ENCODE measurements at places on chromosomes 5 and 9.

DNA sequence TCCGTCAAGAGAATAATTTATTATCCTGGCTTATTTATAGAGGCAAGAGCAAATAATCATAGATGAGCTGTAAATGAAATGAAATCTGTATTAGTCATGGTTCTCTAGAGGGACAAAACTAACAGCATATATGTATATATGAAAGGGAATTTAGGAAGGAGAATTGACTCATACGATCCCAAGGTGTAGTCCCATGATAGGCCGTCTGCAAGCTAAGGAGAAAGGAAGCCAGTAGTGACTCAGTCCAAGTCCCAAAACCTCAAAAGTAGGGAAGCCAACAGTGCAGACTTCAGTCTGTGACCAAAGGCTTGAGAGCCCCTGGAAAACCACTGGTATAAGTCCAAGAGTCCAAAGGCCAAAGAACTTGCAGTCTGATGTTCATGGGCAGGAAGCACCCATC, 515.9 kb upstream of the CYLC2 start:
- DNase-seq = no peak

DNA sequence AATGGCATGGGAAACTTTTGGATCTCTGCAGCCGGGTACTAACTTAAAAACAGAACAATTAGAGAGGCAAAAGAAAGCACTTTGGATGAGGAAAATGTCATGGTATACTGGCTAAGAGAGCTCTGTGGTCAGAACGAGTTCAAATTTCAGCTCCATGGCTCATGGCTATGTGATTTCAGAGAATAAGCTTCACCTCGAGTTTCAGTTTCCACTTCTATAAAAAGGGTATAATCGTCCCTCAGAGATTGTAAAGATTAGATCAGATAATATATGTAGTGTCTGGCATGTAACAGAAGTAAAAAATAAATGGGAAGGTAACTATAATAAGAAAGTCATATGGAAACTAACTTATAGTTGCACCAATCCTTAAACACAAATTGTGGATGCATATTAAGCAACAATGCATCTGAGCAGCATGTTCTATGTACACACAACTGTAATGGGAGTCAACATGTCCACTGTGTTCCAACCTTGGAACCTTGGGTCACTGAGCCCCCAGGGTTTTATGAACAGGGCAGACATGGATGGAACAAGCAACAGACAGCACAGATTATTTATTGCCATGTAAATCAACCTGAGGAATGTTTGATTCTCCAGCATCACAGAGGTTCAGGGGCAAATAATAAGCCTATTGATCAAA, 145.4 kb downstream of the MAPKAP1 start:
- DNase-seq = no peak

- DNase-seq = no peak
These were observed 79.2 kb downstream of the MEGF10 start for GRCh38 chr5:127369796-127370195.

- no peak for DNase-seq
These were observed 24.4 kb downstream of the WHRN start for GRCh38 chr9:114480746-114481435.

- DNase-seq = no peak
These were observed 129.5 kb downstream of the RNF180 start for GRCh38 chr5:64295101-64295500.

DNA sequence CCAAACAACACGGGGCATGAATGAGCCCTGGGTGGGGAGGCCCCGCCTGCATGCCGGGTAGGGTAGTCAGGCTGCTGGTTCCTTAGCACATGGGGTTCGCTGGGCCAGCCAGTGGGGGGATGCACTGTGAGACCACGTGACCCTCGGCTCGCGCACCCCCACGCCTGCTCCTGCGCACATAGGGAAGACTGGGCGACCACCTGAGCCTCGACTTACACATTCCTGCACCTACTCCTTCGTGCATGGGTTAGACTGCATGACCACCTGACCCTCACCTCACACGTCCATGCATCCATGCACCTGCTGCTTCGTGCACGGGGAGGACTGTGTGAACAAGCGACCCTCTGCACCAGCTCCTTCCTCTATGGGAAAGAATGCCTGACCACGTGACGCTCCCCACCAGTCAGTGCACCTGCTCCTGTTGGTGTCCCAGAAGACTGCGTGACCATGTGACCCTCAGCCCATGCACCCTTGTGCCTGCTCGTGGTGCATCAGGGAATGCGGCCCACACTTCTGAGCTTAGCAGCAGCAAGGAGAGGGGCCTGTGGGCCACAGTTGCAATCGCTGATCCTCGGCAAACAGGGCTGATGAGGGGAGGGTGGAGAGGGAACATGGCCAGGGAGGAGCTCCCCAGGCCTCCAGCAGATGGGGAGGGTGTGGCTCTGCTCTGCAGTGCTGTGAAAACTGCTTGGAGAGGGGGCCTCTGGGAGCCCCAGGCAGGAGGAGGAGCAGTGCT, 18.1 kb downstream of the LPCAT1 start:
- no peak for DNase-seq

DNA sequence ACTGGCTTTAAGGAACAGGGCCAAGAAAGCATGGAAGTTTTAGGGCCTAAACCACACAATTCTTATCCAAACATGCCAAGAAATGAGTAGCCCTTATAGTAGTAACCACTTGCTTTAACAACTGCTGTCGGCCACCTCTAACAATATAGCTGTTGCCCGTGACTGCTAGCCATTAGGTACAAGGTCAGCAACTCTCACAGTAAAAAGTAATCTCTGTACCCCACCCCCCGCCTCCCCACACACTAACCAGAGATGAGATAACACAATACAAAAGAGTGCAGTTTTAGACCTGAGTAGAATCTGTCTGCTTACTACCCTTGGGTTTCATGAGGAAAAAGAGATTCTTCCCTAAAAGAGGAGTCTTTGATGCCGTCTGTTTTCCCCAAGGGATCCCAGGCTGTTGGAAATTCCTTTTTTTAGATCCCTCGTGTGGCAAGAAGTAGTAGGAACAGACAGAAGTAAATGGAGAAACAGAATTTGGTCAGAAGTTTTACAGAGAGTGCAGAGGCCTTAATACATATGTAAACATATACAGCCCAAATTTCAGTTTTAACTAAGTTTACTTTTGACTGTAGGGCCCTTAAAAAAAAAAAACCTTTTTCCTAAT, 94.3 kb downstream of the WDR41 start:
- DNase-seq = no peak

DNA sequence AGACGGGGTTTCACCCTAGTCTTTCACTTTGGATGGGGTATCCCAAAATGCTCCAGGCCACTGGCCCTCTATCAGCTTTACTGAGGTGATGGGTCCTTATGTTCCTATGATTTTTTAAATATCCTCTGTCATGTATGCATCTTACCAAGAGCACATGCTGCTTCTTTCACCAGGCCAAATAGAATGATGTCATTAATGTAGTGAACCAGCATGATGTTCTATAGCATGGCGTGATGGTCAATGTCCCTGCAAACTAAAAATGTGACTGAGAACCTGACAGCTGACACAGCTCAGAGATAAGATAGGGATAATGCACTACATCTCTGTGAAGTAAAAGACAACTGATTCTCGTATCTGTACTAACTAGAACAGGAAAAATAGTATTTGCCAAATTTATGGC, 103.6 kb downstream of the SLC1A3 start:
- no peak for DNase-seq

GRCh38 chr5:78549043-78549442, 99.5 kb downstream of the LHFPL2 start:
- DNase-seq = no peak

- no peak for DNase-seq
These were observed 38.1 kb downstream of the ADAMTS2 start for GRCh38 chr5:179307013-179307800.

DNA sequence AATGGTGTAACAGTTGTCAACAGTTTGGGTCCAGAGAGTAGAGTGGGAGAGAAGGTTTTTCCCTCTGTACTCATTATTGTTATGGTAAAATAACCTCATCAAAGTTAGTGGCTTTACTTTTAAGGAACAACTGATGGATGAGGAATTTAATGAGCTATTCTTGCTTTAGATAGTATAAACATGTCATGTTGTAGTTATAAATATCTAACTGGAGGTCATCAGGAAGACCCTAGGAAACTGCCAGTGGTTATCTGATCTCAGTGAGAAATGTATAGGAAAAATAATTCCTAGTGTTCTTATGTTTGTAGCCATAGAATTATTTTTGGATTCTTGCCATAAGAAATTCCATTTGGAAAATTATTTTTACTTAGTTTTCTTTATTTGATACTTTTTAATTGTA, 4.1 kb downstream of the ERCC6L2 start:
- no peak for DNase-seq

- DNase-seq = no peak
These were observed 317.9 kb upstream of the ITGA1 start for GRCh38 chr5:52469835-52470234.

GRCh38 chr5:140868721-140869554, at the start of gene PCDHA11:
TSS of gene PCDHA11 (plus strand) at chr5:140868957. CDS start at chr5:140869104, 147 bp downstream.
- DNase-seq = no peak

GRCh38 chr5:151808451-151809169, 36.9 kb downstream of the G3BP1 start:
- no peak for DNase-seq

GRCh38 chr5:37665272-37665671, 174.6 kb downstream of the GDNF start:
- DNase-seq = no peak

DNA sequence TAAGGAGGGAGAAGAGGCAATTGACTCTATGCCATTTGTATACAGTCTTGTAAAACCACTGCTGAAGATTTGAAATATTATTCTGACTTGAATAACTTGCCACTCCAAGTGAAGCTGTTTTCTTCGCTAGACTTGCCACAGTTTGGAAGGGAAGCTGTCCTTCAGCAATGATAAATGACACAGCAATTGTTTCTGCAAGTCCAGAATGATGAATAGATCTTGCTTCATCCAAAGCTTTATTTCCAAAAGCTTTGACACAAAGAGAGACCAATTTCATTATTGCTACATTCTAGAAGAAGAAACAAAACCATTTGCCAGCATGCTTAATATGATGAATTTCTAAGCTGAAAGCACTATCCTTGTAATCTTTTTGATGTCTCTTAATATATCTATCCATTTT, 73.7 kb downstream of the ZNF366 start:
- DNase-seq = no peak

- no peak for DNase-seq
These were observed 84.8 kb upstream of the ALDH1A1 start for GRCh38 chr9:73037613-73038012.

DNA sequence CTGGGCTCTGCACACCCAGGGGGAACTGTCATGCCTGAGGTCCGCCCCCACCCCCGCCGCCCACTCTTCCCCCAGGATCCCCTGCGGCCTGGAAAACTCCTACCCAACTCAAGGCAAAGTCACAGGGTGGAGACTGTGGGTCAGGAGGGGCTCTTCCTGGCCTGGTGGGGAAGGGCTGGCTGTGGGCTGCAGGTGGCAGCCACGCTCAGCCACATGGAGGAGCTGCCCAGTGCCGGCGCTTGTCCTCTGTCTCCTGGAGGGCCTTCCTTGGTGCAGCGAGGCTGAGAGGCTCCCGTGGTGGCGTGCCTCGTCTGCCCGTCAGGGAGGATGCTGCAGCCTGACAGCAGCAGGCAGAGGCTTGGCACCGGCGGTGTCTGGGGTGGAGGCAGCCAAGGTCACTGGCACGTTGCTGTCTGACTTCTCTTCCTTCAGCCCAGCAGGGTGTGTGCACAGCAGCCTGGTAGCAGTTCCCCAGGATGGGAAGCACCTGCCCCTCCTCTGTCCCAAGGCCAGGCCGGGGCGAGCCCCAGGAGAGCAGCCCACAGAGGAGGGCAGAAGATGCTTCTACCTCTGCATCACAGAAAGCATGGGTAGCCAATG, 78.1 kb downstream of the ADAMTS2 start:
- no peak for DNase-seq

- no peak for DNase-seq
These were observed 63.0 kb downstream of the TSSK1B start for GRCh38 chr5:113371721-113372196.

GRCh38 chr9:134212809-134213507, 48.6 kb upstream of the RNU6ATAC start:
- DNase-seq = no peak

DNA sequence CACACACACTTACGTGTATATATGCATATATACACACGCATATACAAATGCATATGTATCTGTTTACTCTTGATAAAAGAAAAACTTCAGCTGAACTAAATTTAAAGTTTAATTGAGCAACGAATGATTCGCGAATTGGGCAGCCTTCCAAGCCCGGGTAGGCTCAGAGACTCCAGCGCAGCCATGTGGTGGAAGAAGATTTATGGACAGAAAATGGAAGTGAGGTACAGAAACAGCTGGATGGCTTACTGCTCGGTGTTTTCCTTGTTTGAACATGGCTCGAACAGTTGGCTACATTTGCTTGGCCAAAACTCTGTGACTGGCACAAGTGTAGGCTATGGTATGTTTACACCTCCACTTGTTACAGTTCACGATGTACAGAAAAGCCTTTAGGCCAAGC, 239.3 kb upstream of the PRDM9 start:
- DNase-seq = no peak

GRCh38 chr5:168364750-168365550, 73.5 kb downstream of the WWC1 start:
- no peak for DNase-seq
